ENCODE measurements at places on chromosomes 3 and 15.

DNA sequence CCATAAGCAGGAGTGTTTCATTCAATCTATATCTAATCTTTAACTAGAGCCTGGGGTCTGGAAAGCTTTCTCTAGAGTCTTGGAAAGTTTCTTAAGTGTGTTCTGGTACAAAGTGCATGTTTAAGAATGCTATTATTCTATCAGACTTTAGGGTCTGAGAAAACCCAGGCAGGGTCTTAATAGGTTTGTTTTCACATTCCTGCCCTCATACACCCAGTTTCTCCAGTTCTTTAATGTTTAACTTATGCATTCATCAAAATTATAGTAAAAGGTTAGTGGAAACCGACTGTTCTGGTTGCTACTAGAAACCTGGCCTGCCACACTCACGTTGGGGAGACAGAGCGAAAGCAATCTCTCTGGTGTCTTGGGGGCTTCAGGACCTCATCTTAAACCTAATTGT, 102.9 kb upstream of the WDR72 start:
- no peak overlapping the region for H3K4me3 ChIP-seq
- H3K27me3 ChIP-seq = peaks cover 2% of the 10 kb centered on the region
- no peaks in the 10 kb centered on the region for H3K4me1 ChIP-seq
- no peak overlapping the region for H3K27ac ChIP-seq

DNA sequence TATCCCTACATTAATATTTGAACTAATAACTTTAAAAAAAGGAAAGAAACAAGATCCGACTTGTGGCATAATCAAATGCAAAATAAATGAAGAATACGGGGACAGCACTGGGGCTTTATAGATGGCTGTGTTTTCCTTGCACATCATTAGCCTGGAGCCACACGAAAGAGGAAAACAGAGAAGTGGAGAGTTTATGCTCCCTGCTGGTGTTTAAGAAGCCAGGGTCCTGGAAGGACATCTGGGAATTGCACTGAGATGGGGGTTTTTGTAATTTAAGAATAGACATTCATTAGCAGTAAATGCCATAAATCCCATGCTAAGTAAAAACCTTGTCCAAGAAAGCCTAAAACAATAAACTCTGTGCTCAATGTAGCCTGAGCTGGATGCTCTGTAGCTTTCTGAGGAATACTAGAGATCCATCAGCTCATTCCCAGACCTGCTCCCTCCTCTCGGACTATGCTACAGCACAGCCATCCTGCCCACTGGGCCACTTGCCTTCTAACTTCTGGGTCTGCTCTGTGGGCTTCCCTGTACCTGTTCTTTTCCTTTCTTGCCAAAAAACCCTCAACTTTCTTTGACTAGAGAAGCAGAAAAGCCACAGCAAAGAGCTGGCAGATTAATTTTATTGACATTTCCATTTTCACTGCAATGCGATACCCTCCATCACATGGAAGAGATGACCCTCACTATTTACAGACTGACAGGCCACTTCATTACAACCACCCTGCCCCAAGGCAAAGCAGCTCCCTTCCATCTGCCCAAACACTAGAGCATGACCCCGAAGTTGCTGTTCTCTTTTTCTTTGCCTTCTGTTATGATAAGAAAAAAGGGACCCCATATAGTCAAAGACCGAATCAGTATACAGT, 62.3 kb downstream of the MEIS2 start:
- no peaks in the 10 kb centered on the region for H3K36me3 ChIP-seq
- peaks cover 4% of the 10 kb centered on the region for H3K27me3 ChIP-seq
- no peaks in the 10 kb centered on the region for H3K4me1 ChIP-seq
- H3K27ac ChIP-seq = no peak overlapping the region
- H3K4me3 ChIP-seq = no peak overlapping the region

DNA sequence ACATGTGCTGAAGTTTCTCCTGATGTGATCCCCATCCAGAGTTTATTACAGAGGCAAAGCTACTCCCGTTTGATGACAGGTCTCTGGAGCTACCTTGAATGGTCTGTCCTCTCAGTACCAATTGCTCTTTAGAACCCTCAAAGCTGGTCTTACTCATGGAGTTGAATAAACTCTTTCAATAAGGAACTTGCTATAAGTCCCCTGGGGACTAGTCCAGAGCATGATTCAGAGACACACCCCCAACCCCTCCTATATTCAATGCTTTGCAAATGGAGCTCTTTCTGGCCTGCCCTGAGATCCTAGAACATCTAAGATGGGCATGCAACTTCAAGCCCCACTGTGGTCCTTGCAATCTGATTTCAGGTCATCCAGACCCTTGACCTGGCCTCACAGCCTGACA, 23.9 kb upstream of the TPM1 start:
- no peak for DNase-seq
- H3K4me3 ChIP-seq = no peak overlapping the region
- H3K27me3 ChIP-seq = no peaks in the 10 kb centered on the region
- no peaks in the 10 kb centered on the region for H3K36me3 ChIP-seq
- no peaks in the 10 kb centered on the region for H3K4me1 ChIP-seq

DNA sequence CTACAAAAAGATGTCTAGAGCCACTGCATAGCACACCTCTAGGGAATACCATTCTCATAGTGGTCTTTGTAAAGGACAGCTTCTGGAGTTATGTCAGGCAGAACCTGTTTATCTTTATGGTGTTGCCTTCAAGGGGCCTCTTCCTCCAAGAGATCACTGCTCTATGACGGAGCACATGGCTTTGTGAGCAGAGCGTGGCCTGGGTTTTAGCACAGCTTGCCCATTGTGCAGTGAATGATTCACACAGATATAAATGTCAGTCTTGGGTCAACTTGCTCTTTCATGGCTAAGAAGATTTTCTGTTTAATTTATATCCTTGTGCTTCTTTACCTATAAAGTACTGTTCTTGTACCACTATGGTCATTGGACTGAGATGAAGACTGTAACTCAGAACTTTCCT, 41.5 kb upstream of the RBMS3 start:
- H3K4me3 ChIP-seq = no peak overlapping the region
- no peak for DNase-seq

- H3K36me3 ChIP-seq = no peaks in the 10 kb centered on the region
- no peak overlapping the region for H3K4me3 ChIP-seq
- no peaks in the 10 kb centered on the region for H3K27me3 ChIP-seq
These were observed 73.1 kb upstream of the TTC14 start for GRCh38 chr3:180528843-180529242.

DNA sequence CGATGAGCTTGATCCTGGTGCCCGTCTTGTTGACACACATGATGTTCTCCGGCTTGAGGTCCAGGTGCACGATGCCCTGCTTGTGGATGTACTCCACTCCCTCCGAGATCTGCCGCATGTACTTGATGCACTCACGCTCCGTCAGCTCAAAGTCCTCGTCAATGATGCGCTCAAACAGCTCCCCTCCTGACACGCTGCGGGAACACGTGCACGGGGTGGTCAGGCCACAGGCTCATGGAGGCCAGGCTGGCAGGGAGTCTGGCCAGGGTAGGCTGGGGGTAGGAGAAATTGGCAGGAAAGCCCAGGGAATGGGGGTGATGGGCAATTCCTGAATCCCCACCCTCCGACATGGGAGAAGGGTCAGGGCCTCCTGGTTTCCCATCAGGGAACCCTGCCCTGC, 55.5 kb upstream of the HACD2 start:
- peaks cover 3% of the 10 kb centered on the region for H3K27me3 ChIP-seq
- DNase-seq = no peak
- no peak overlapping the region for H3K4me3 ChIP-seq
- peaks cover 40% of the 10 kb centered on the region for H3K4me1 ChIP-seq

DNA sequence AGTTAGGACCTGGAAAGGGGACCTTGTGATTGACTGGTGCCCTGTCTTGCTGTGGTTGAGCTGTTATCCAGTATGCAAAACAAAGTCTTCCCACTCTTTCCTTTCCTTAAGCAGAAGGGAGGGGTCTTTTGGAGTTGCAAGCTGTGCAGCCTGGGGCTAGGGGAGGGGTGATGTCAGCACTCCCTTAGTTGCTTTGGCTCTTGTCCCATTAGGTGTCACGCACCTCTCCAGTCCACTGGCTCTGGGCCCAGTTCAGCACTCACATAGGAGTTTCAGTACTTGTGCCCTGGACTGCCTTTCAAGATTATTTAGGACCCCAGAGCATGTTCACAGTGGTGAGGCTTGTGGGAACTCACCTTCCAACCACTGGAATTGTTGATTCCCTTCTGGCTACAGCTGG, 238.5 kb downstream of the DOCK3 start:
- H3K4me3 ChIP-seq = no peak overlapping the region
- DNase-seq = no peak
- no peaks in the 10 kb centered on the region for H3K27me3 ChIP-seq
- no peaks in the 10 kb centered on the region for H3K4me1 ChIP-seq

DNA sequence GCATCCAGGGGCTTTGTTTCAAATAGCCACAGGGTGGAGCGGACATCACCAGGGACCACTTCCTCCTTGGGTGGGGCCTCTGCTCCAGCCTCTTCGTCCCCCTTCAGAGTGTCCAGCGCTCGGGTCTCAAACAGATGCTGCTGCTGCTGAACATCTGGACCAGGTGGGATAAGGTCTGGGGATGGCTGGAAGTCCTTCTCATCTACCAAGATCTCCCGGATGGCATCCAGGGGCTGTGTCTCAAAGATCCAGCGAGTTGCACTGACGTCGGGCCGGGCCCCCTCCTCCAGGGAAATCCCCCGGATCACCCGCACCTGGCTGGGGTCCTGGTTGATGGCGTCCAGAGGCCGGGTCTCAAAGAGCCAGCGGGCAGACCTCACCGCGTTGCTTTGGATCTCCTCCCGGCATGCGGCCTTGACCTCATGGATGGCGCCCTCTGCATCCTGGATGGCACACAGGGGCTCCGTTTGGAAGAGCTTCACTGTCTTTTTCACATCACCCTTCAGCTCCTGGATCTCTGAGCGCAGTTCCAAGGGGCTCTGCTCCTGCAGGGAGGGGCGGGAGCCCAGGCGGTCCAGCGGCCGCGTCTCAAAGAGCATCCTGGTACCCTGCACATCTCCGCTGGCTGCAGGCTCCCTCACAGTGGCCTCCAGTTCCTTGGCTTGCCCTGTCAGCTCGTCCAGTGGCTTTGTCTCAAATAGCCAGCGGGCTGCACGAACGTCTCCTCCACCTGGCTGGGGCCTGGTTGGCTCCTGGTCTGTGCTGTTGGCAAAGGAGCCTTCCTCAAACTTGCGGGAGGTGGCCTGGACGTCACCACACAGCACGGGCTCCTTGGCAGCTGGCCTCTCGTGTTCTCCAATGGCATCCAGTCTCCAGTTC, 3.9 kb downstream of the XIRP1 start:
- H3K36me3 ChIP-seq = no peaks in the 10 kb centered on the region
- no peak overlapping the region for H3K4me3 ChIP-seq

DNA sequence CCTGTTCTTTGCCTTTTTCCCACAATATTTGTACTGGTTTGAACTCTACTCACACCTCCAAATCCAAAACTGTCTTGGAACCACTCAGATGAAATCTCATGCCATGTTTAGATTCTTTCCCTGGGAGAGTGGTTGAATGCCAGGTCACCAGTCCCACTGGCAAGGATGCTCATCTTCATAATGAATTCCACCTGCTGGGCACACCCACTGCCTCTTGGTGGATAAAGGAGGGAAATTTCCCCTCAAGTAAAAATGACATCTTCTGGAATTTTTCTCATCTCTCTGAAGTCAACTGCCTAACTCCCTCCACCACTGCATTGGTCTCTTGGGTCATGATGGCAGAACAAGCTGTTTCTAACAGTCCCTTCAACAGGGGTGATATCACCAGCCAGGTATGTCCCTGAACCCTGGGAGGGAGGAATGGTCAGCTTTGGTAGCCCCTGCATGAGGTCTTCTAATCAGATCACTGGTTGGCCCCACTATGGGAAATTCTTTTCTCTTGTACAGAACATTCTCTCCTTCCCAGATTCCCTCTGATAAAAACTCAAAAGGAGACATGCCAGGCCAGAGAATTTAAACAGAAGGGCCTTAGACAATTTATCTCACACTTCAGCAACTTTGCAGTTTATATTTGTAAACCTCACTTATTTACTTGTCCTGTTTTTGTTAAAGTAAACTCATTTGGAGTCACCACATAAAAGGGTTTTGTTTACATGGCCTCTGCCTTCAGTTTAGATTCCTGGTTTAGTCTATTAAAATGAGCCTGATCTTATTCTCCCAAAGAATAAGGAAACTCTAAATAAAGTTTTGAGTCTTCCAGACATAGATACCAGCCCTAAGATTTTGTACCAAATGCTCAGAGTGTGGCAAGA, 143.4 kb downstream of the WNT5A start:
- no peaks in the 10 kb centered on the region for H3K4me1 ChIP-seq
- DNase-seq = no peak
- H3K4me3 ChIP-seq = no peak overlapping the region
- H3K36me3 ChIP-seq = no peaks in the 10 kb centered on the region
- no peak overlapping the region for H3K27ac ChIP-seq

- H3K4me1 ChIP-seq = peaks cover 10% of the 10 kb centered on the region
- no peaks in the 10 kb centered on the region for H3K36me3 ChIP-seq
- H3K4me3 ChIP-seq = no peak overlapping the region
- DNase-seq = no peak
- no peak overlapping the region for H3K27ac ChIP-seq
These were observed 325.5 kb downstream of the CHST2 start for GRCh38 chr3:143445118-143445517.

DNA sequence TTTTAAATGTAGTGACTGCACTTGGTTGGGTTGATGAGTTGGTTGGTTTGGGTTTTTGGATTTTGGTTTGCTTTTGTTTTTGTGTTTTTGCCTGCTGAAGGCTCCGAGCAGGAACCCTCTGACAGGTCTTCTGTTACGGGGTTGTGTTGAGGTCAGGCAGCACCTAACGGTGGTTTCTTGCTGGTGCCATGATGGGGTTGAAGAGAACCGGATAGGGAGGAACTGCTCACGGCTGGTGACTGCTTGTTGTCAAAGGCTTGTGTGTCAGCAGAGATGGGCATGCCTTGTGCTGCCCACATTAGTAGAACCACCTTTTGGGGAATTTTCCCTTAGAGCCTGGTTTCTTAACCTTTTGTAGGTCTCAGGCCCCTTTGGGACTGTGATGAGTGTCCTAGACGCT, 42.0 kb downstream of the SLC6A6 start:
- H3K27me3 ChIP-seq = peaks cover 9% of the 10 kb centered on the region
- H3K27ac ChIP-seq = no peak overlapping the region
- H3K4me1 ChIP-seq = peaks cover 26% of the 10 kb centered on the region

- H3K27me3 ChIP-seq = no peaks in the 10 kb centered on the region
These were observed 195.8 kb downstream of the BBX start for GRCh38 chr3:107718547-107718946.

DNA sequence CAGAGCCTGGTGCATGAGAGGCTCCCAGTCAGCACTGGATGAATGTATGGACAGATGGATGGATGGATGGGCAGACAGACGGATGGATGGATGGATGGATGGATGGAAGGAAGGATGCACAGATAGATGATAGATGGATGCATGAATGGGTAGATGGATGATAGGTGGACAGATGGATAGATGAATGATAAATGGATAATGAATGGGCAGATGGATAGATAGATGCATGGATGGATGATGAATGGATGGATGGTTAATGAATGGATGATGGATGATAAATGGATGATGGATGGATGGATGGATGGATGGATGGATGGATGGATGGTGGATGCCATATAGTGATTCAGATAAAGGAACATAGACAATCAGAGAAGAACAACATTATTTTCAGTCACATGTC, 71.0 kb downstream of the SLC6A11 start:
- H3K4me3 ChIP-seq = no peak overlapping the region
- no peak for DNase-seq
- H3K27ac ChIP-seq = no peak overlapping the region
- peaks cover 4% of the 10 kb centered on the region for H3K27me3 ChIP-seq
- peaks cover 14% of the 10 kb centered on the region for H3K4me1 ChIP-seq
- H3K36me3 ChIP-seq = no peaks in the 10 kb centered on the region
